ENCODE measurements at places on chromosomes 11 and 22.

DNA sequence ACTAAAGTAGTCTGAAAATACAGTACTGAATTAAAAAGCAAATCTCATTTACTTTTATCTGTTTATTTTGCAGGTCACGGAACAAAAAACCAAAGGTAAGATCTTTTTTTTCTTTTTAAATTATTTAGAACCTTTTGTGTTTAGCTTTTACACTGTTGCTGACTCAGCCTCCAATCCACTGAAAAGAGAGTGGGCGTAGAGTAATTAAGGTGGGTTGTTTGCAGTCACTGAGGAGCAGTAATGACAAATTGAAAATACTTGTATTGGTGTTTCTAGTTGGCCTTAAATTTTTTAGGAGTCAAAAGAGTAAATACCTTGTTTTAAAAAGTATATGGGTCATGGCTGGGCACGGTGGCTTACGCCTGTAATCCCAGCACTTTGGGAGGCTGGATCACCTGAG lies 73.4 kb downstream of the TNRC6B start:
- DNase-seq: no peak

DNA sequence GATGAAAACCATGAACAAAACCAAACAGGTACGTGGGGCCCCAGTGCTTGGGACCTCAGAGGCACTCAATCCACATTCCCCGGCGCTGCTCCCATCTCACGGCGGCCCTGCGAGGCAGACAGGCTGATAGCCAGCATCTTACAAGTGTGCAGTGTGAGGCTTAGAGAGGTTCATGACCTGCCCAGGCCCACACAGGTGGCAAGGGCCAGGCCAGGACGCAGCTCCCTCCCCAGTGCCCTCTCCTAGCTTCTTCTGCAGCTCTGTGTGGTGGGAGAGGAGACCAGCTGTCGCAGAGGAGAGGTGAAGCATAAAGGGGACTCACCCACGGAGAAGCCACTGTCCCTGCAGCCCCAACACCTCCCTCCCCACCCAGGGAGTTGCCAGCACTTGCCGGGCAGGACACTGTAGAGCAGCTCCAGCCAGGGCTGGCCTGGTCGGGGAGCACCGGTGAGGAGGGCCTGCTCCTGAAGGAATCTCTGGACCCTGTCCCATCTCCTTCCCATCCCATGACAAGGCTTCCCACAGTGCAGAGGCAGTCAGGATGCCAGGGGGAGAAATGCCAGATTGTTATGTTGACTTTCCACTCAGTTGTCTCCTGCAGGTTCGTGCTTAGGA lies 92.4 kb upstream of the TMEM45B start:
- DNase-seq: no peak

DNA sequence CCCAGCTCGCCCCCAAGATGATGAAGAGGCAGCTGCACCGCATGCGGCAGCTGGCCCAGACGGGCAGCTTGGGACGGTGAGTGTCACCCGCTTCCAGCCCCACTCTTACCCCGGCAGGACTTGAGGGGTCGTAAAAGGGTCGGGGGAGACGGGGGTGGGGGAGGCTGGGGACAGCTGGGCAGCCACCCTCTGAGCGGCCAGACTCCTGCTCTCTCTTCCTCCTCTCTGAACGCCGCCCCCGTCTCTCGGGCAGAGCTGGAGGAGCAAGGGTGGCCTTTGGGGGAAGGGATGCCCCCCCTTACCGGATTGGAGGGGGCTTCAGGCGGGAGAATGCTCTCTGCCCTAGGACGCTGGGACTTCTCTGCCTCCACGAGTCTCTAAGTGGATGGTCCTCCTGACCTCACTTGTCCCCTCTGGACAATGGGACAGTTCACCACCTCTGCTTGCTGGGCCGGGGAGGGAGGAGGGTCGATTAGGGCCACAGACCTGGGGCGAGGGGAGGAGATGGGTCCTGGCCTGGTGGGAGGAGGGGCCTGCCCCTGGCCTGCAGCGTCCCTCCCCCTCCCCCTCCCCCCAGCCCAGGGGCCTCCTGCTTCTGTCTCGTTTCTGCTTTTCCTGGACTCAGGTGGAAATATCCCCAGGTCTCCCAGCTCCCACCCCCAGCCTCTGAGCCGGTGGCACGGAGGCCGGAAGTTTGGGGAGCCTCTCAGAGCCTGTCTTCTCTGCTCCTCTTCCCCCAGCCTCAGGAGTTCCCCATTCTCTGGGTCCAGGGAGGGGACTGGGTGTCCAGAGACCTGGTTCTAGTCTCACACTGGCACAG lies 512 bp downstream of the SH3BP1 start:
- DNase-seq: peak; percentile 51

DNA sequence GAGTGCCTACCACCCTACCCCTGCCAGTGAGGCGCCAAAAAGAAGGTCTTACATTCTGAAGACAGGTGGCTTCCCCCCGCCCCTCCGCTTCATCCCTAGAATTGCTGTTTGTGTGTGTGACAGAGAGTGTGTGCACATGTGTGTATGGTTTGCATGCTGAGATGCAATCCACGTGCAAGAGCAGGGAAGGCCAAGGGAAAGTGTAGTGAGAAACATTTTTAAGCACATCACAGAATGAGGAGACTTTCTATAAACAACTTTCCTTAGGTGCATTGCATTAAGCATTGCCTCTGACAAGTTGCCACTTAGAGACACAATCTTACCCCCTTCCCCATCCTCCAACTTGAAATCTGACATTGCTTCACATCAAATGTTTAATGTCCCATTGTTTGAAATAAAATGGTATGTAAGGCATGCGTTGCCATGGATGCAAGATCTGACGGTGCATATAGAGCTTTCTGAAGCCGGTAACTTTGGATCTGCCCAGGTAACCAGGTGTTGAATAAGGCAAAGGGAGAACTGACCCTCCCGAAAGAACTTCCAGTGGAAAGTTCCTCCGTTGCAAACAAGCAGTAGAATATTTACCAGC lies 21.4 kb downstream of the FJX1 start:
- DNase-seq: no peak

- peak; percentile 49 for DNase-seq
Measured at GRCh38 chr11:57527056-57527631, 3.4 kb downstream of the TIMM10 start.

DNA sequence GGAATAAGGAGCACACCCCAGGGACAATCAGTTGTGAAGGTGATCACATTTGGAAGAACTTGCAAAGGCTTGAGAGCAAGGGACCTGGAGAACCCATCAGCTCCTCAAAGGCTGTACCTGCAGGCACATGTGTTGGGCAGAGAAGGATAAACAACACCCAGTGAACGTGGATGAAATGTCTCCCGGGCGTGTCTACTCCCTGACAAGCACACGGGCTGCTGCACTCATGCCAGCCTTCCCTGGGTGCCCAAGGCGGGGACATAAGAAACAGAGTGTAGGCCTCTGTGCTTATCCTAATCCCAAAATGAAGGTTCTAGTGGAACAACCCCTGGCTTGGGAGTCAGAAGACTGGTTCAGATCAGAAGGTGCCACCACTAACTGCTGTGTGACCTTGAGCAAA lies 46.7 kb downstream of the DSCAML1 start:
- no peak for DNase-seq

DNA sequence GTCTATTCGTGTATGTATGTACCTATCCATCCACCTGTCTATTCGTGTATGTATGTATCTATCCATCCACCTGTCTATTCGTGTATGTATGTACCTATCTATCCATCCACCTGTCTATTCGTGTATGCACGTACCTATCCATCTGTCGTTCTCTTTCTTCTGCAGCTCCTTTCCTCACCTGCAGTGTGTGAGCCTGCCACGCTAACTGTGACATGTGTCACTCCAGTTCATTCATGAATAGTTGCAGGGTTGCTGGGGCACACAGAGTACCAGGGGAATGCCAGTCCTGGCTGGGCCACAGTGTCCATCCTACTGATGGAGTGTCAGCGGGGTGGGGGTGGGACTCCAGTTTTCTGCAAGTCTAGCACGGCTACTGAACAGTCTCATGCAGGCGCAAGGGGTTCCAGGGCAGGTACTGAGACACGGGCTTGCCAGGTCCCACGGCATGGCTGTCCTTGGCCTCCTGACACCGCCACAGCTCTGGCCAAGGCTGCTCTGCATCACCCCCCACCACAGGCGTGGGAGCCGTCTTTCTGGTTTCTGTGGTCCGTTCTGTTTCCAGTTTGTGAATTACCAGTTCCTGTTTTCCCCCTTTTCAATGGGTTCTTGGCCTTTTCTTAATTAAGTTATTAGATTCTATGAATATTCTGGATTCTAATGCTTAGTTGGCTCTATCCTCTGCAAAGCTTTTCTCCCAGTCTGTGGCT lies 88.8 kb upstream of the CLDN5 start:
- peak; percentile 4 for DNase-seq

DNA sequence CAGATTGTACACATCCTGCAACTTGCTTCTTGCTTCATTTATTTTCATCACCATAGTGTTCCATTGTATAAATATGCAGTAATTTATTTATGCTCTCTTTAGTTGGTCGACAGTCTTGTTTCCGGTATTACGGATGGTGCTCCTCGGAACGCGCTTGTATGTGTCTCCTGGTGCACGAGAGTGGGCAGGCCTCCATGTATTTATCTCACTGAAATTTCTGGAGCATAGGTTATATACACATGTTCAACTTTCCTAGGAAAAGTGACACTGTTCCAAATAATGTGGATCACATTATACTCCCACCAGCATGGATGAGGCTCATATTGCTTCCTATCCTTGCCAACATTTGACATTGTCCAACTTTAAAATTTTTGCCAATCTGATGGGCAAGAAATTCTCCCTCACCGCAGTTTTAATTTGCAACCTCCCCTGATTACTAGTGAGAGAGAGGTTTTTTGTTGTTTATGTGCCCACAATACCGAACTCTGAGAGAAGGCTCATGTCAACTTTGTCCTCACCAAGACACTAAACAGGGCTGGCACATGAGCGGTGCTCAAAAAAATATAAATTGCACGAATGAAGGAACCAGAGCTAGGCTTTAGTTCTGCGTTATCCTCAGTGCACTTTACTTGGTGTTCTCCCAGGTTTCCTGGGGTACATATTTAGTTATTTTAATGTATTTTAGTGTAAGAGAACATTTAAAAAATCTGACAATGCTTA lies 3.8 kb downstream of the CSNK2A3 start:
- no peak for DNase-seq

DNA sequence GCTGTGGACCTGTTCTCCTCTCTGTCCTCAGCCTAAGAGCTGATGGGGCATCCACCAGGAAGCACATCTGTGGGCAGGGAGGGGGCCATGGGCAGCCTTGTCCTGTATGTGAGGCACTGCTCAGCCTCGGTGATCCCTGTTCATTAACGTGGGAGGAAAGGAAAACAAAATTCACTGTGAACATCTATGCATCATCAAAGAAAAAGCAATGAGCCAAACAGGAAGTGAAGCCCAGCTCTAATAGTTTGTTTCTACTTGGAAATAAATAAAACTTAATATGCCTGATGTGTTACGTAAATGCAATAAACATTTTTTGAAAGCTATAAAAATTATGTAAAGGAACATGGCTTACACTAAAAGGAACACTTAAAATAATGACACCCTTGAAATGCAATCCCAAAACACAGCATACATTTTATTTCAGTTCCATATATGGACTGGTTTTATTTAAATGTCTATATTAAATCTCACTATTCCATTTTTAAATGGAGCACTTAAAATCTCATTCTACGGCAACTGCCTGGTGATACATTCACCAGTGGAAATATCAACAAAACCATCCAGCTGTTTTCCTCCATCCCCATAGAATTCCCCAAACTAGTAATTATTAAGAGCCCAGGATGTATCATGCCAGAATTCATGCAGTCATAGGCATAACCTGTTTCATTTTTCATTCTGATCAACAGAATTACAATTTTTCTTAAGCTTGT lies 78.3 kb downstream of the ZNF280B start:
- no peak for DNase-seq

DNA sequence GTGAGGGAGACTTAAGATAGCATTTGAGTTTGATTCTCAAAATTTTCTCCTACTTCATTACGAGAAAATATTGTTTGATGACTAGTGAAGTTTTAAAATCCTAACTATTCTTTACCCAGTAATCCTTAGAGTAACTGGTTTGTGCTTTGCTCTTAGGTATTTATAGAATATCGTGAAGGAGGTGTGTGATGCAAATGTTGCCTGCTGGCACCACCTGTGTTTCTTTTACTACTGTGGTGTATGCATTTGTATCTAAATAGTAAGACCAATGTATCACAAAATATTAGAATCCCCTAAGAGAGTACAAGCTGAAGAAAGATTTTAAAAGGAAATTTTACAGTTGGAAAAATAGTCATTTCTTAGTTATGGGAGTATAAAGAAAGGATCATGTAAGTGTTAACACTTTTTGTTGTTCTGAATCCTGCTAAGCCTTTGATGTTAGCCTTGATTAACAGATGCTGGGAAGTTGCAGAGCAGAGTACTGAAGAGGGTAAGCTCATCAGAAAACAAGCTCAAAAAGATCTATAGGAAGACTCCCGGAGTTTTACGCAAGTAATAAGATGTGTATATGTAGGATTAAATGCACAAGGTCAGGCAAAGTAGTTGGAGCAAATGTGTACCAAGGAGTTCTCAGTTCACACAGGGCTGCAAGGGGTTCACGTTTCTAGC lies 102.2 kb upstream of the SLC6A5 start:
- no peak for DNase-seq

DNA sequence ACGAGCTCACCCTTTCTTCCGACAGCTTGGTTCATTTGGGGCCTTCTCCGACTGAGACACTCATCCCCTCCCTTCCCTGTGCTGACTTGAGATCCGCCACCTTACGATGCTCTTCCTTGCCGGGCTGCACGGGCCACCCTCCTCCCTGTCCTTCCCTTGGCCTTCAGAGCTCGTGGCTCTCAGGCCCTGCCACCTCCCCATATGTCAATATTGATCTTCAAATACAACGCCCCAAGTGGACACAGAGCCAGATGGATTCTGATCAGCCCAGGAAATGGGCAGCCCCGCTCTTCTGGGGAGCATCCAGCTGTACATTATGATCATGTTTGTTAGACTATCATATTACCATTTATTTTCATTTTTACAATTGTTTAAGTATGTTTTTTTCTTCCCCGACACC lies 812.8 kb downstream of the TBC1D22A start:
- no peak for DNase-seq

DNA sequence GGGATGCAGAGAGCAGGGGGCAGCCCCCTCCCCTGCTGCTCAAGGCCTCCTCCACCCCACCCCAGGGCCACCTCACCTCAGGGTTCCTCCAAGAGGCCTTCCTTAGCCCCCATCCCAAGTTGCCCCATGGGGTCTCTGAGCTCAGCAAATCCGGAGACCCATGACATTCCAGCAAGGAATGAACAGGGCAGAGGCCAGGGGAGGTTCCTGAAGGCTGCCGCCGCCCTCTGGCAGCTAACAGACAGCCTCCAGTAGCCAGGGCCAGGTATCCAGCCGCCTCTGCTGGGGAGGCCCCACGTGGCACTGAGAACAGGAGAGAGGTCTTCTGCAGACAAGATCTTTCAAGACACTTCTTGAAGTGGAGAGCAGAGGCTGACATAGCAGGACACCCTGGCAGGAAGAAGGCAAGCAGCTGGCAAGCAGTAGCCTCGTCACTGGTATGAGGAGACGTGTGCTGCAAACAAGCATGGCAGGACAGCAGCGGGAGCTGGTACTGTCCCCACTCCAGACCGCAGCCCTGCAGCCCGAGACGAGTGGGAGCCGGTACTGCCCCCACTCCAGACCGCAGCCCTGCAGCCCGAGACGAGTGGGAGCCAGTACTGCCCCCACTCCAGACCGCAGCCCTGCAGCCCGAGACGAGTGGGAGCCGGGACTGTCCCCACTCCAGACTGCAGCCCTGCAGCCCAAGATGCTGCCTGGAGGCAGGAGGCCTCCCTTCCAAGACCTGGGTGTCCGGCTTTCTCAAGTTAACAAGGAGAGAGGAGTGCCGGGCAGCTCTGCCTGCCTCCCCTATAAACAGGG lies 190.6 kb downstream of the IGLL1 start:
- no peak for DNase-seq

Measured in inflammatory macrophage treated with lipopolysaccharide for 4 hours (primary cell).